ENCODE measurements at places on chromosomes 2 and 18.

DNA sequence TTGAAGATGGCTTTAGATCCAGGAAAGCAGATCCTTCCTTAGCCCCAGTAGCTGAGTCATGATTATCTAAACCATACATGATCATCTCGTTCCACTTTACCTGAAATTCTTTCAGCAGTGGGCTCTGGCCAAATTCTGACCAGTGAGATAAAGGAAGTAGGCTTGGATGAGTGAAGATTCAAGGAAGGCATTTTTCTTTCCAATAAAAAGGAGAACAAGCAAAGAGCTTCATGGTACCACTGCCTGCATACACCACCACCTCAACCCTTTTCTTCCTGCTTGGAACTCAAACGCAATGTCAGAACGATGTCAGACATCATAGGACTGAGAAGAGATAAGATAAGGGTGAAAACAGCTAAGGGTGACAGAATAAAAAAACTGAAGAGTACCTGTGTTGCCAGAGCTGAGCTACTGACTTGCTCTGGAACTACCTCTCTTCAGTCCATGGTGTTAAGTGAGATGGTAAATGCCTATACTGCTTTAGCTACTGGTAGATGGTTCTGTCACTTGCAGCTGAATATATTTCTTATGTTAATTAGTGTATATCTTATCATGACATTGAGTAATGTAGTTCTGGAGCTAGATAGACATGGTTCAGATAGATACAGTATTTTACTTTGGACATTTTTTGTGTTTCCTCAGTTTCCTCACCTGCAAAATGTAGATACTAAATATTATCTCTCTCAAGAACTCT, 58.7 kb upstream of the ACVR1 start:
- DNase-seq: no peak

DNA sequence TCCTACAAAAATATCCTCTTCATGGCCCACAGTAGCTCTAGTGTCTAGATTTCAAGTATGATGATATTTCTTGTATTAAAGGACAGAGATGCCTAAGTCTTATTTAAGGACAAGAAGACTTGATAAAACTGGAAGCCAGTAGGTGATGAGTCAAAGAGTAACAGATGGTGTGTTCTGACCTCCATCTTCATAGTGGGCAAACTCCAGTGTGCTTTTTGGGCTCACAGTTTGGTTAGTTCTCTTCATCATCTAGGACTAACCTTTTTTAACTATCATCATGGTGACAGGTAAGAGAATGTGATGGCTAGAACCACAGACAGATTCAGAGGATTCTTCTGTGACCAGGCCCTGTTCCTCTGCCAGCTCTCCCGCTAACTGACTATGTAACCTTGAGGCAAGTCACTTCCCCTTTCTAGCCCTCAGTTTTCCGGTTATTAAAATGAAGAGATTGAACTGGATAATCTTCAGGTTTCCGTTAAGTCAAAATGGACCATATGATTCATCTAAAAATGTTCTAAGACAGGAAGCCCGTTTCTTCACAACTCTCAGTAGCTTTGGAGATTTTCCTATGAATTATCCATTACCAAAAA, 140.3 kb upstream of the RASGRP3 start:
- no peak for DNase-seq

DNA sequence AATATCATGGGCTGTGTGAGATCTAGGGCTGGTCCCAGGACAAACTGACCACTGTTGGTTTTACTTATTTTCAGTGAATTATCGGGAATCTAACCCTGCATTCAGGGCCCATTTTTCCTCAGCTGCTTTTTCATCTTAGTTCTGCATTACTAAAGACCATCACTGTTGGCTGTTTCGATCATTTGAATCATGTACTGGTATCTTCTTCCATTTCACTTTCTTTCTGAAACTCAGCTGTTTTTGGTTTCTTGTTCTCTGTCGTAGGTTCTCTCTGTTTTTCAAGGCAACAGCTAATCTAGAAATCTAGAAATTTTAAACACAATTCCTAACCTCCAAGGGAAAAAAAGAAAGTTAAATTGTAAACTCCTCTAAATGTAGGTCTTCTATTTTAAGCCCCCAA, 159.9 kb upstream of the SESTD1 start:
- no peak for DNase-seq

DNA sequence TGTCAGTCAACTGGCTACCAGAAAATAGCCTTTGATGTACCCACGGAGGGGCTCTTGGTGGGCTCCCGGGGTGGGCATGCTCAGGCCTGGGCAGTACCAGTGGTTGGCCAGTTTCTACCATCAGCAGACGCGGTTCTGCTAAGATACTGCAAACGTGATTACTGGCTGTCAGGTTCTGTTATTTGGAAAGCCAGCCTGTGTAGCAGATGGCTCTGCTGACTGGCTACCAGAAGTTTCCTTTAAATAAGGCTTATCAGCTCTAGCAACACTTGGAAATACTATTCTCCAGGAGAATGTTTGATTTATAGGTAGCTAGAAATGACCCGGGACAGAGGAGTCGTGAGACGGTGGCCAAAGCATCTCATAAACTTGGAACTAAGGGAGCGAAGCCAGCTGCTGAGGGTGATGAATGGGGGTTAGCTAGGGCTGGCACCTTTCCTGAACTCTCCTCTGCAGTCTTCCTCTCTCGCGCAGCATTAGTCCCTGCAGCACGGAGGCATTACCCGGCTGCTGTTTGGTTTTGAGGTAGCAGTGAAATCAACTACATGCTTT, 171.9 kb downstream of the AGAP1 start:
- no peak for DNase-seq

DNA sequence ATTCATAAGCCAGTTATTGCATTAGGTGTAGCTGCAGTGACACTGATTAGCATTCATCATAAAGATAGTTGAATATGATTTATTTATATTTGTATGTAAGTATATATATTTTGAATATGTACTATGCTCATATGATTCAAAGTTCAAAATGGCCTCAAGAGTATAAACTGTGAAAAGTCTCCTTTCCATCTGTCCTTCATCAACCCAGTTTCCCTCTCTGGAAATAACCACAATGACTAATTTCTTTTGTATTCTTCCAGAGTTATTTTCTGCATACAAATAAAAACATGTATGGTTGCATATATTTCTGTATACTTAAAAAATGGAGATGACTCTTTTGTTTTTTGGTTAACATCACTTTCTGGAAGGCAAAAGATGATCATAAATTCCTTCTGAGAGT, 95.2 kb downstream of the CAMKMT start:
- DNase-seq: no peak

DNA sequence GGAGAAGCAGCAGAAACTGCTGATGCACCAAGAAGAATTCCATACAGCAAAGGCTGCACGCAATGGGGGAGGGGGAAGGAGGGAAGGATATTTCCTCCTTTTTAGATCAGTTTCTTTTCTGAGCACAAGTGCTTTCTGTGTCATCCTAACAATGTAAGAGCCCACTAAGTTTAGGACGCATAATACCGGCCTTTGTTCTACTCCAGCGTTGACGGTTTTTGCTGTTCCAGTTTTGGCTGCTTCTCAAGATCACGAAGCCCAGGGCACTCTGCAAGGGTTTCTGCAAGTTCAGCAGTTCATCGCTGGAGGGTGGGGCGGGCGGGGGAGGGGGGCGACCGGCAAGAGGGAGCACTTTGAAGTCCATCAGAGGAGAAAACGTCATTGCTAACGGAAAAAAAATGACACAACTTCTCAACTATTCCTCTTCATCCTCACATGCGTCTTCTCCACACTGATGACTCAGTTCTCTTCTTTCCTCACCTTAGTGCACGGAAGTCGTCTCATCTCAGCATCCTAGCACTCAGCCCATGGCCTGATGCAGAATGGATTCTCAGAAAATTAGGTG, 8.7 kb downstream of the FAM178B start:
- DNase-seq: peak; percentile 40

DNA sequence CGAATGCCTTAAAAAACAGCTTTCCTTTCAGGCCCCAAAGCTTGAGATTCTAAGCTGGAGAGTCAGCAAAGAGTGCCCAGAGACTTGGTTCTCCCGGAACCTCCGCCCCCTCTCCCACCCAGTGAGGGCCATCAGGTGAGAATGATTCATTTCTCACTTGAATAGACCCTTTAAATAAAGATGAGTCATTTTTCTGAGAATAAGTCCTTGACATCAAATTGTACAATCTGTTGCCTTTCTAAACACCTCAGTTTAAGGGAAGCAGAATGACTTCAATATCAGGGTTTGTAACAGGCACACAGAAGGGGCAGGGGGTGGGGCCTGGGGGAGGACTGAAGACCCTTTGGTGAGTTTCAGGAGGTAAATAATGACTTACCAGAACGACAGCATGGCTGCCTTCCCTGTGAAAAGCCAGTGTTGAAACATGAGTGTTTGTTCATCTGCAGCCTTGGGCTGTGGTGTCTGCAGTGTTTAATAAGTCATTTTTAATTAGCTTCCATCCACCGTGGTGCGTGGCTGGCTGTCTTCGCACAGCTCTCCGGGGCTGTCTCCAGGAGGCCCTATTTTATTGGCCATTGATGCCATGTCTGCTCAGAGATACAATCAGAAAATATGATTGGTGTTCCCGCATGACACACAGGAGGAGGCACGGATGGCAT, 134.9 kb upstream of the ZNF236 start:
- DNase-seq: peak; percentile 25

GRCh38 chr18:24013051-24013450, 1.5 kb upstream of the TTC39C start:
- DNase-seq: no peak

All from RKO (cell line).